Stimulated activated naive CD4-positive, alpha-beta T cell treated with Interleukin-2 at 50 U/mL for 16 hours (primary cell): ENCODE measurements at places on chromosomes 7 and 10.

DNA sequence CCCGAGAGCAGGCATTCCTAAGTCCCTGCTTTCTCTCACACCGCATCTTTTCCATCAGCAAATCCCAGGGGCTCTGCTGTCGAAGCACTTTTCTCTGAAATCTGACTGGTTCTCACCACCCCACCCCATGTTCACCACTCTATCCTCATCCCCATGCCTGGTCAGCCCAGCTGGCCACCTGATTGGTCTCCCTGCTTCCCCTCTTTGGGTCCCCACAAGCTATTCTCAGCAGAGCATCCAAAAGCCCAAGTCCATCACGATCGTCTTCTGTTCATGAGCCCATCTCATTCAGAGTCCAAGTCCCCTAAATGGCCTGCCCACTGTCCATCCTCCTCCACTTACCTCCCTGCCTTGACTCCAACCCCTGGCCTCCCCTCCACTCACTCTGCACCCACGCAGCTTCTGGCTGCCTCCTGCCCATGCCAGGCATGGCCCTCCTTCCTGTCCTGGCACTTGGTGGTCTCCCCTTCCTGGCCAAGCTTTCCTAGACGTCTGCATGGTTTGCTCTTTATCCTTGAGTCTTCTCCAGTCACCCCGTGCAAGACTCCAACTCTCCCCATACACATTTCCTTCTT, 1.6 kb upstream of the PPP2R2D start:
- no peak for DNase-seq

- no peak for DNase-seq
These were observed 5.1 kb upstream of the ITGB1 start for GRCh38 chr10:32963096-32963495.

GRCh38 chr10:12419262-12419847, 70.0 kb downstream of the CAMK1D start:
- DNase-seq, result peak; percentile 77

GRCh38 chr7:15743926-15744480, 57.5 kb upstream of the MEOX2 start:
- no peak for DNase-seq

GRCh38 chr7:83359108-83359507, 196.4 kb upstream of the PCLO start:
- DNase-seq, result no peak

DNA sequence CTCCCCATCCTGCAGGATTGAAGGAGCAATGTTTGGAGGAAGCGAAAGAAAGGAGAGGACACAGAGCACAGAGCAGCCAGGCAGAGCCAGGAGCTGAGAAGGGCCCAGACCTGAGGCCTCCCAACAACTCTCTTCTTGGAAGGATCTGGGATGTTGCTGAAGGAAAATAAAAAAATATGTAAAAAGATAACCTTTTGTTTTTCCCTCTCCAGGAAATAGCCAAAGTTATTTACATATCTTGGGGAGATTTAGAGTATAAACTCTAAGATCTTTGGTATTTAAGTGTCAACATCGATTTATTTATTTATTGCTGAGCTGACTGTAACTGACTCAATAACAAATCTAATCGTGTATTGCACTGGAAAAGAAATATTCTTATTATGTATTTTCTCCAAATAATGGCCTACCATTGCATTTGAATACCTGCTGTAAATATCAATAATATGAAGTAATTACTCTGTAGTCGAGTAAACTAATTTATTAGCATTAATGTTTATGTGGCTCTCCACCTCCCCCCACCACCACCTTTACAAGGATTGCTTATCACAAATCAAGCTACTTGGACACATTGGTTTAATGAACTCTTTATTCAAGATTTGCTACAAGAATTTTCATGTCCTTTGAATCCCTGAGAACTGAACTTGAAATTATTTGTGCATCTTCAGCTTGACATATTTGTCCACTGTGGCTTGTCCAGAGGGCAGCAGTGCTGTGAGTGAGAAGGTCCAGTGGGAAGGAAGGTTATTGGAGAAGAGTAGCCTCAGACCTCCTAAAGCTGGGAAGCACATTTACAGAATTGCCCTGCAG, 1.8 kb upstream of the HOXA11 start:
- no peak for DNase-seq

DNA sequence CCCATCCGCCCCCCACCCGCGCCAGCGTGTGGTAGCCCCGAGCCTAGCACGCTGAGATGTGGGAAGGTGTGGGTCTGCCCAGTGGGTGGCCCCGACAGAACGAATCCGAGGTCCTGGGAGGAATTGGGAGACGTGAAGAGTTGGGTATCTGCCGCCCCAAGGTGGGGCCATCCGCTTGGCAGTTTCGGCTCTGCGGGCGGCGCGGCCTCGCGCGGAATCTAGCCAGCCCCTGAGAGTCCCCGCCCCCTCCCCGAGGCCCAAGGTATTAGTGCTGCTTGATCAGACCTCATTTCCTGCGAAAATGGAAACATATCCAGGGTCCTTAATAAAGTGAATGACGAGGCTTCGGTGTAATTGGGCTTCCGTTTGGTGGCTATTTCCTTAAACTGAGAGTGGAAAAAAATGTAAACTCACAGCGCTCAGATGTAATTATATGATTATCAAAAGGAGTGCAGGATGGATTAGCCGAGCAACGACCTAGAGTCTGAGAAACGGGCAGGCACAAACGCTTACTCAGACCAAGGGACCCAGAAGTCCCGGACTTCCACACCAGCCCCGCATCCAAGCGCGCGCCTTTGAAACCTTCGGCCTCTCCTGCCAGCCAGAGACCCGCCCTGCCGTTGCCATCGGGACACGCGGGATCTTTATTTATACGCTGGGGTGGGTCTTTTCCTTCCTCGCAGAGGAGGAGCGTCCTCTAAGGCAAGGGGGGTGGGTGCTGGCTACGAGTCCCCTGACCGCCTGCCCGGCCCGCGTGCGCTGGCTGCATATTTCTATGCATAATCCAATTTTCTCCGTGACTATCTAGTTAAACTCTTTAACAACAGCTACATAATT, 12.8 kb downstream of the LBX1 start:
- DNase-seq, result no peak

GRCh38 chr7:43535031-43535451, 47.9 kb upstream of the STK17A start:
- DNase-seq, result no peak

GRCh38 chr7:47669901-47670384, 88.0 kb upstream of the TNS3 start:
- no peak for DNase-seq

DNA sequence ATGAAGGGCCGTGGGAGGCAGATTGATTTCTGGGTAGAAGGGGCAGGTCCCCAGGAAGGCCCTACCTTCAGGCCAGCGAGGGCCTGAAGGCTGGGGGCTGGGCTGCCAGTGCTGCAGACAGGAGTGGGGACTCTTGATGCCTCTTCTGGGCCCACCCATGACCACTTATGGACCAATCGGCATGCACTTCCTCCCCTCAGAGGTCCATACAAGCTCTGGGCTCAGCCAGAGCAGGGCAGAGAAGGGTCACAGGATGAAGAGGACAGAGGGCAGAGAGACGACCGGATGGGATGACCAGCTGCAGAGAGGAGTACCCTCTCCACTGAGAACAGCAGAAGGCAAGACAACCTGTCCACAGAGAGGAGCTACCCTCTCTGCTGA, 120.1 kb downstream of the DYNC2I1 start:
- DNase-seq, result no peak

DNA sequence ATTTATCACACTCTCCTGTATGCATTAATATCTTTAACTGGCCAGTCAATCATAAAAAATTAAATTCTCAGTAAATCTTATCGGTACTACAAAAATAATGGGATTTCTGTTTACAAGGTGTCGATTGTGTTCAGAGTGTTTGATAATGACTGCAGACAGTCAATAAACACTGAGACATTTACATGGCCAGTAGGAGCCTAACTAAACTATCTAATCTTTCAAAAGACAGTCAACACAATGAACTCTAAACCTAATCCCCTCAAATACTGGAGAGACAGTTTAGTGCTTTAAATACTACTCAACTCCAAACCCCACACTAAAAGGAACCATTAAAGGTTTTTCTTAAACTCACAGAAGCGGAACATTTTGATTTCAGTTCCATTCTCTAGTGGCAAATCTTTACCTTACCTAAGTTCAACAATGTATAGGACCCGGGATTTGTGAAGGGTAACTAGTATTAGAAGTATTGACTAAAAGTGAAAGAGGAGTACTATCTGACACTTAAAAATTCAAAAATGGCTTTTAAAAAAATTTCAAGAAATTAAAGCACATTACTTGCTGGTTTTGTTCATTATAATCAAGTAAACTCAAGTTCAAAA, 37.3 kb upstream of the EXOC6 start:
- no peak for DNase-seq

- DNase-seq, result no peak
These were observed 427.8 kb downstream of the ARL4A start for GRCh38 chr7:13115157-13115772.

- no peak for DNase-seq
These were observed 29.7 kb downstream of the ZFAND2A start for GRCh38 chr7:1130021-1130990.

DNA sequence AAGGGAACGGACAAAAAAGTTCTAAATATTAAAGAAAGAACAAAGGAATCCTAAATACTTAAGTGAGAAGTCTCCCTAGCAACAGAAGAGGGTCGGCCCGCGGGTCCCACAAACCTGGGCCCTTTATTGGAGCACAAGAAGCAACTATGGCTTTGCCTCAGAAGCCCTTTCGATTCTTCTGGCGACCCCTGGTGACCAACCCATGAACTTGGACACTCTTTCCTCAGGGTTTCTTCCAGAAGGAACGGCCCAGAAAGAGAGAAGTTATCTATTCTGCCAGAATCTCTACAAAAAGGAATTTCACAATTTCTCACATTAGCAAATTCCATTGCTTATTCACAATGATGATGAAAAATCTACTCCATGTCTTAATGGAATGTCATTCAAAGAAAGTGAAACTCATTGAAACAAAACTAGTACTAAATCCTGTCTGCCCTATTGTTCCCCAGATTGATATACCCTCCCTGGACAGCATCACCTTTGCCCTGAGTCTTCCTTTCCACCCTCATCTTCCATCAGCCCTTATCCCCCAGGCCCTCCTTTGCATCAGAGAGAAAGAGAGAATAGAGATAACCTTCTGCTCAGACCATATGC, 43.7 kb downstream of the CPVL start:
- no peak for DNase-seq

- DNase-seq, result no peak
These were observed 125.5 kb downstream of the PTPN20 start for GRCh38 chr10:47036771-47037170.

GRCh38 chr10:120684226-120684625, 166.9 kb upstream of the WDR11 start:
- DNase-seq, result no peak

GRCh38 chr10:44870031-44870430, 41.1 kb upstream of the TMEM72 start:
- DNase-seq, result no peak

- DNase-seq, result no peak
These were observed 142.1 kb downstream of the CDK14 start for GRCh38 chr7:90738249-90738648.

- DNase-seq, result no peak
These were observed 184.0 kb upstream of the ADO start for GRCh38 chr10:62620491-62620890.

DNA sequence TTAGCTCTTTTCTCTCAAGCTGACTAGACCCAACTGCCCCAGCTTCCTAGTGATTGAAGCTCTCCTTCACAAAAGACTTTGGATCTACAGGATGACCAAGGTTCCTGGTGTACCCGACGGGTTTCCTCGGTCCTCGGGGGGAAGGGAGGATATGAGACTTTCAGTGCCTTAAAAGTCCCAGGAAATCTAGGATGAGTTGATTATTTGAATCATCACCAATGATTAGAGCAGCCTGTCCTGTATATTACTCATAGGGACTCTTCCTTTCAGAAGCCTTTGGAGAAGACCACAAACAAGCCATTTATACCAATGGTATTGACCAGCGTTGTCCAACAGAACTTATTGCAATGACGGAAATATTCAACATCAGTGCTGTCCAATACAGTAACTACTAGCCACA, 6.1 kb upstream of the ACTA2 start:
- DNase-seq, result no peak

GRCh38 chr7:36868727-36869411, 144.6 kb upstream of the AOAH start:
- no peak for DNase-seq

- DNase-seq, result no peak
These were observed 197.0 kb downstream of the STK31 start for GRCh38 chr7:23907012-23907411.

- no peak for DNase-seq
These were observed 827.8 kb upstream of the ZWINT start for GRCh38 chr10:57188846-57189245.

GRCh38 chr7:133709036-133709880, 417.9 kb upstream of the LRGUK start:
- no peak for DNase-seq

GRCh38 chr10:103692952-103693811, 162.2 kb downstream of the SH3PXD2A start:
- peak; percentile 27 for DNase-seq
